ENCODE measurements at places on chromosomes 5 and 9. TPM values are rescaled to one million over a fixed set of nuclear protein-coding genes. Genes with fewer than 3 reads are reported as not detected.

PDCD1LG2 gene
- total RNA-seq: 0.50 TPM

CXCL14 gene
- 17.0 TPM for total RNA-seq

NOXA1 gene
- total RNA-seq: 7.1 TPM

PKD2L2 gene
- not detected for total RNA-seq

HMMR gene
- total RNA-seq: 12.2 TPM

UNC5A gene
- 4.1 TPM for total RNA-seq

ALDOB gene
- total RNA-seq: 0.83 TPM

CCNJL gene
- total RNA-seq: 2.1 TPM

RXFP3 gene
- 0.89 TPM for total RNA-seq

SPINK6 gene
- not detected for total RNA-seq

BSPRY gene
- 0.79 TPM for total RNA-seq

PCDHGA7 gene
- total RNA-seq: 6.6 TPM

TICAM2 gene
- total RNA-seq: 5.3 TPM

EIF4E1B gene
- 1.2 TPM for total RNA-seq

SYK gene
- total RNA-seq: 6.1 TPM

NPR3 gene
- total RNA-seq: 21.1 TPM

PTGES gene
- total RNA-seq: 9.3 TPM

CENPK gene
- 13.8 TPM for total RNA-seq

PTTG1 gene
- total RNA-seq: 53.8 TPM

ADGRV1 gene
- total RNA-seq: 114 TPM

STOML2 gene
- total RNA-seq: 61.2 TPM

ADGRD2 gene
- total RNA-seq: 4.3 TPM

CTSV gene
- 3.5 TPM for total RNA-seq

DMRT2 gene
- 1.7 TPM for total RNA-seq

PCDHA9 gene
- 1.2 TPM for total RNA-seq

LHX6 gene
- 5.1 TPM for total RNA-seq

LRRTM2 gene
- 16.8 TPM for total RNA-seq

SPATA31E1 gene
- 0.06 TPM for total RNA-seq
